ENCODE measurements at places on chromosomes 3 and 15. TPM values are rescaled to one million over a fixed set of nuclear protein-coding genes. Genes with fewer than 3 reads are reported as not detected.

Gene CGGBP1
- polyA plus RNA-seq = 68.6 TPM

Gene CFAP100
- polyA plus RNA-seq = 0.27 TPM

Gene UCN2
- polyA plus RNA-seq = 0.31 TPM

Gene REC114
- not detected for polyA plus RNA-seq

GRCh38 chr3:10609134-10609533 is 103.7 kb upstream of the ATP2B2 start:
- DNase-seq = no peak

GRCh38 chr3:129087138-129087702 is 26.6 kb downstream of the GP9 start:
- DNase-seq = peak; percentile 84

DNA sequence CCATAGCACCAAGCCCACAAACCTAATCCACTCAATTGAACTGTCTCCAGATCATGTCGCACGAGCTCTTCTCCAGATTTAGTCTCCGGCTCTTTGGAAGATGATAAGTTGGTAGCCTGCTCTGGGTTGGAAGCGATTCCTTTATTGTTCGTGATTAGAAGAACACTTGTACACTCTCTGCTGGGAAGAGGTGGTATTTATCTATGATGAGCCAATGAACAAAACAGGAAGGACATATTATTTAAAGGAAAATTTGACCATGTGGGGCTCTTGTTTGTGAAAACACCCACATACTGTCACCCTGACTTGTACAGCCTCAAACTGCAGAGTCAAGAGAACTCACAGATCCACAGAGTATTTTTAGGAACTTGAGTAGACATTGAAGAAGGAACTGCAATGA is 54.4 kb downstream of the MYZAP start:
- DNase-seq = no peak

DNA sequence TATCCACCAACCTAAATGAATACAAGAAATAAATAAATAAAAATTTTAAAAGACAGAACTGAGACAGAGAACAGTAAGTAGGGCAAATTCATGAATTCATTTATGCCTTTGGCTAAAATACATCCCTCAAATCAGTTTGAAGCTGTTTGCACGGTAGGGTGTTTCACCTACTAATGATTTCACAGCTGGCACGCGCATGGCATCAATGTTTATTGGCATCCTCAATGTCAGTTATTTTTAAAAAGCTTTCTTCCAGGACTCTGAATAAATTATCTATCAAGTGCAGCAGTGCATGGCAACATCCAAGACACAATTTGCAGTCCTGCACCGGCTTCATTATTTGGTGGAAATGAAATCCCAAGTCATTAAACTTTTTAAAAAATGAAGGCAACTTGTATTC is 985.2 kb upstream of the ROBO1 start:
- DNase-seq = no peak

DNA sequence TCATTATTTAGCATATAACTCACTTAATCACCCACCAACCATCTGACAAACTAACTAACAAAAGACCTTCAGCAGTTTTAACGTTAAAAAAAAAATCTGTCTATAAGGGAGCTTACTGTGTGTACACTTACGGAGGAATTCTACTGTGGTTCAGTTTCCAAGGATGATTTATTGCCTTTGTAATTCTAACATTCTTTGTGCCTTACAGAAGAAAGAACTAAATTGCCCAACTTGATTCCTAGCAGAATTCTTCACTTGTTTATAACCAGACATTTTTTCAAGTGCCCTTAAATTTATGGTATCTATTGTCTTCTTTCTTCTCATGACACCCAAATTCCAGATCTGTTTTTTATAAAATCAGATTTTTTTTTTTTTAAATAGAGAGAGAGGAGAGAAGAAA is 119.7 kb upstream of the IGSF10 start:
- no peak for DNase-seq

GRCh38 chr3:11591002-11591355 is 52.7 kb downstream of the VGLL4 start:
- no peak for DNase-seq

GRCh38 chr3:155859859-155860258 is 5.6 kb upstream of the SLC33A1 start:
- DNase-seq = no peak

- DNase-seq = no peak
These were observed 6.6 kb downstream of the GPX1 start for GRCh38 chr3:49351521-49352011.

DNA sequence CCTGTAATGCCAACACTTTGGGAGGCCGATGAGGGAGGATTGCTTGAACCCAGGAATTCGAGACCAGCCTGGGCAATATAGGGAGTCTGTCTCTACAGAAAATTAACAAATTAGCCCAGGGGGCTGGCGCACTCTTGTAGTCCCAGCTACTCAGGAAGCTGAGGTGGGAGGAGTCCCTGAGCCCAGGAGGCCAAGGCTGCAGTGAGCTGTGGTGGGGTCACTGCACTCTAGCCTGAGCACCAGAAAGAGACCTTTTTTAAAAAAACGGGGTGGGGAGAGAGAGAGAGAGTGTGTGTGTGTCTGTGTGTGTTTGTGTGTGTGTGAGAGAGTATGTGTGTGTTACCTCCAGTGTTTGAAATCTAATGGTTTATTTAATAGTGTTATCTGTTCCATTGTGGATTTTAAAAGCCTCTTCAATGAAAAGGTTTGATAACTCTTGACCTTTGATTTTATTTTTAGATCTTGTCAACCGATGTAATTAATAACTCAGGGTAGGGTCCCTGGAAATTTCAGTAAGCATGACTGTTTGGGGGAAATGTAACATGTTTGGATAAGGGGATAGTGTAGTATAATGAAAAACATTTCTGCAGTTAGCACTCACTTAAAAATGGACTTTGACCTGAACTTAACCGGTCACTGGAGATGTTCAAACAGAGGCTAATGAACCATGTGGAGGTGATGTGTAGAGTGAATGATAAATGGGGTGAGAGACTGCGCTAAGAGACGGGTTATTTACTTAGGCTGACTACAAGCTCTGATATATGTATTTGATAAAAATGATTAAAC is 29.7 kb downstream of the LRCH3 start:
- no peak for DNase-seq
